ENCODE measurements at places on chromosomes 3 and 15. TPM values are rescaled to one million over a fixed set of nuclear protein-coding genes. Genes with fewer than 3 reads are reported as not detected.

The GOLGA8Q gene
- 2.0 TPM for polyA plus RNA-seq

The APBA2 gene
- polyA plus RNA-seq, result 3.9 TPM

The OR5K2 gene
- polyA plus RNA-seq, result not detected

The CHRNA5 gene
- polyA plus RNA-seq, result 0.76 TPM

The BCL2A1 gene
- polyA plus RNA-seq, result 0.28 TPM

The SPATA12 gene
- 0.05 TPM for polyA plus RNA-seq

GRCh38 chr3:144948711-144949110, 977.1 kb downstream of the DIPK2A start:
- DNase-seq, result no peak

DNA sequence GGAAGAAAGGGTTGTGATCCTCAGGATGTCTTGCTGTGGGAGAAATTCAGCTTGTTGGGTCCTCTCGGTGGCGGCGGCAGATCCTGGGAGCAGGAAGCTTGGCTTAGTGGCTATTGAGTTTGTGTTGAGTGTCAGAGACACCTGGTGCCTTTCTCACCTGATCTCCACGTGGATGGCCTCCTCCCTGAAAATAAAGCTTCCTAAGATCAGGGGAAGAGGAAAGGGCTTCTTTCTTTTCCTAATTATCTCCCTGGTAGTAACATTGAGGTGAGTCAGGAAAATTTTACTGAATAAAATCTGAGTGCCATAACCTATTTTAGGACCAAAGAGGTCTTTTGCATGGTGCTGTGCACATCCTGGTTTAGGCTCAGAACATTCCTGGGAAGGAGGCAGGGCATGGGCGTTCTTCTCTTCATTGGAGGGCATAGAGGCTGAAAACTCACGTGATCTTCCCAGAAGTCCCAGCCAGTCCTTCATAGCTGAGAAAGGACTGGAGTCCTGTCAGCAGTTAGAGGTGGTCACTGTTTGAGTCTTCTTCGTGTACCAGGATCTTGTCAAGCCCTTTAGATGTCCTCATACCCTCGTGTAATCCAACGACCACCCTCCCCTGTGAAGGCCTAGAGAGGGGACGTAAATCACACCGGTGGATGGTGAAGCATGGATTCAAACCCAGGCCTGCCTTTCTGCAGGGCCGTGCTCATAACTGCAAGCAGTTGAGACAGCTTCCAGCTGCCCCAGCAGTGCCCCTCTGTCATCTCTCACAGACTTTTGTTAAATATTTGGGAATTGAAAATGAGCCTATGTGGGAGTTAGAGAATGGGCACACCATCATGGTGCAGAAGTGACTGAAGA, 1.1 kb downstream of the CMTM8 start:
- no peak for DNase-seq

DNA sequence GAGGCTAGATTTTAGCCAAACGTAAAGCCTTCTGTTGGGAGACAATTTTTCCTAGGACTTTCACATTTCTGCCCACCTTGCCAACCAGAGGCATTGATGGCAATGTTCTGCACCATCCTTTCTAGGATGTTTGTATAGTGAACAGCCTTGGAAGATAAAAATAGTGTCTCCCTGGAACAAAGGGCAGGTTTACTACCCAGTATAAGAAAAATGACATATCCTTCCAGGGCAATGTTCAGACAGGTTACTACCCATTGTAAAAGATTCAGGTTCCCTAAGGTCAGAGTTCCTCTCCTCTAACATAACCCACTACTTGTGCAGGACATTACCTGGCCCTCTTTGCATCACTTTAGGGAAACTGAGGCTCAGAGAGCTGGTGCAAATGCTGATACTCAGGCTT, 248.2 kb upstream of the VEPH1 start:
- DNase-seq, result no peak

GRCh38 chr3:1139071-1139470, 46.2 kb downstream of the CNTN6 start:
- DNase-seq, result no peak
